ENCODE measurements at places on chromosomes 4 and X. TPM values are rescaled to one million over a fixed set of nuclear protein-coding genes. Genes with fewer than 3 reads are reported as not detected.

Gene PDHA2
- total RNA-seq, result not detected

DNA sequence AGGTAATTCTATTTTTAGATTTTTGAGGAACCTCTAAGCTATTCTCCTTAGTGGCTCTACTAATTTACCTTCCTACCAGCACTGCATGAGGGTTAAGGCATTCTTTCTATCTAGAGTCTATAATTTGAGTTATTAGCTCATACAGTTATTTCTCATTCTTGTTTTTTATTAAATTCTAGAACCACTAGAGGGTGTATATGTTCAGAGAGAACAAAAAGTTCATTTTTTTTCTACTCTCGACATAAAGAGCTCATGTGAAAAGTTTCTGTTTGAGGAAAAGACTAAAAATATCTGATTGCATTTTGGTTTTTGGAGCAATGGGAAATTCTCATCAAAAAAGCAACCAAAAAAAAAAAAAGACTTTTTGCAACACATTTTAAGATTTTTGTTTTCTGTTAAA lies 57.0 kb upstream of the LRAT start:
- no peak overlapping the region for H3K27ac ChIP-seq
- H3K36me3 ChIP-seq, result no peaks in the 10 kb centered on the region
- no peak for DNase-seq
- H3K4me3 ChIP-seq, result no peak overlapping the region
- H3K27me3 ChIP-seq, result no peaks in the 10 kb centered on the region

DNA sequence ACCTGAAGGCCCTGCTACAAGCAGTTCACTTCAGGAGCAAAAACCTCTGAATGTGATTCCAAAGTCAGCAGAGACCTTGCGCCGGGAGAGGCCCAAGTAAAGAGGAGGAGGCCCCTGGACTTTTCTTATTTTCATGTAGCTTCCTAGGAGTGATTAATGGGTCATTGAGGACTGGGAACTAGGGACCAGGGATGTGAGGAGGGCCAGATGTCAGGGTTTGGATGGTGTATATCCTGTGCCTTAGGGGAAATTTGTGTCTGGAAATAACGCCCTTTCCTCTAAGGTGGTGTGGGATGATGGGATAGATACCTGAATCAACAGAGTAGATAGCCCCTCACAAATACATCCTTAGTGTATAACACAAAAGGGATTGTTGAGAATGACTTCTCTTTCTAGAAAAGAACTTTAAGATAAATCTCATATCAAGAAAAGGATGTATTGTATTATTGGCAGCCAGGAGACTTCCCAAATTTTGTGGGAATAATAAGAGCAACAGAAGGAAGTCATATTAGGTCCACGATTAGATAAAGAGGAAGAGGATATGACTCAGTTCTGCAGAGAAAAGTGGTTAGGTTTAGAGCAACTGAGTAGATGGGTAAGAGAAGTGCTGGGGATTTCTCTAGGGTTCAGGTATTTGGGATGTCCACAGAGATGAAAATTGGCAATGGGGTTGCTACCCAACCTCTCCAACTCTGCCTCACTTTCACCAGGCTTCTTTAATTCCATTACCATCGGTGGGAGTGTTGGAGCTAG lies 1.1 kb downstream of the ITGB1BP2 start:
- no peaks in the 10 kb centered on the region for H3K4me1 ChIP-seq
- DNase-seq, result no peak
- no peaks in the 10 kb centered on the region for H3K27me3 ChIP-seq
- peak overlapping the region; percentile 68 for H3K27ac ChIP-seq
- peaks cover 24% of the 10 kb centered on the region for H3K36me3 ChIP-seq

Gene EFNB1
- total RNA-seq, result 12.4 TPM

DNA sequence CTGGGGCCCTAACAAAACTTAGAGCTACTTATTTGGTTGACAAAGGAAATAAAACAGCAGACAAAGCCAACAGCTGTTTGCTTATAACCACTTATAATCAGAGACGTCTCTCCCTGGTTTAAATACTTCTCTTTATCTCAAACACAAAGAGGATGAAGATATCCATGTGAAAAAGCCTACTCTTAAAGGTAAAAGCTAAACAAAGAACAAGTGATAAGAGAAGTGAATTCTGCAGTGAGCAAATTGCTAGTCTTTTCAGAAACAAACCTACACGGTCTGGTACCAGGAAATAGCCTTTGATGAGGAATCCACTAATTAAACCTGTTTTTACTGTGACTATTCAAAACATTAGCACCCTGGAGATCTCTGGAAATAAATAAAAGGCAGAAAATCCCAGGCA lies 46.7 kb downstream of the GRIA3 start:
- H3K27me3 ChIP-seq, result no peaks in the 10 kb centered on the region
- H3K4me1 ChIP-seq, result no peaks in the 10 kb centered on the region
- DNase-seq, result no peak

DNA sequence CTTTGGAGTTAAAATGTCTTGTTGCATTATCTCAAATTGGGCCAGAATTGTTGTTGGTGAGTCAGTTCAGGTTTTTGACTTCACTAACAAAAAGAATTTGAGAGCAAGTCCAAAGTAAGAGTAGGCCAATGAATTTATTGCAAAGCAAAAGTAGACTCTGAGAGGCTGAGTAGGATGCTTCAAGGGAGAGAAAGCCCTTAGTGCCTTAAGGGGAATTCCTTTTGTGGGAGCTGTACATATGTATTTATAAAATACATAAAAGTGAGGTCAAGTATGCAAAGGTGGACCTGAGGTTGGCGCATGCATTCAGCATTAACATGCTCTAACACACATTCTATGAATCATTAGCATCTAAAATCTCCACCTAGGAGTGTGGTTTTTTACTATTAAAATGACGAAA lies 565.4 kb downstream of the GRXCR1 start:
- H3K27ac ChIP-seq, result no peak overlapping the region
- H3K4me1 ChIP-seq, result no peaks in the 10 kb centered on the region
- no peak overlapping the region for H3K4me3 ChIP-seq
- H3K36me3 ChIP-seq, result no peaks in the 10 kb centered on the region

GRCh38 chr4:112318239-112319142 lies 21.3 kb downstream of the ALPK1 start:
- H3K27me3 ChIP-seq, result no peaks in the 10 kb centered on the region
- H3K36me3 ChIP-seq, result no peaks in the 10 kb centered on the region
- DNase-seq, result no peak
- H3K4me3 ChIP-seq, result no peak overlapping the region
- H3K4me1 ChIP-seq, result no peaks in the 10 kb centered on the region

GRCh38 chrX:6299724-6300123 lies 71.1 kb upstream of the NLGN4X start:
- DNase-seq, result no peak
- no peaks in the 10 kb centered on the region for H3K36me3 ChIP-seq
- H3K4me1 ChIP-seq, result no peaks in the 10 kb centered on the region

DNA sequence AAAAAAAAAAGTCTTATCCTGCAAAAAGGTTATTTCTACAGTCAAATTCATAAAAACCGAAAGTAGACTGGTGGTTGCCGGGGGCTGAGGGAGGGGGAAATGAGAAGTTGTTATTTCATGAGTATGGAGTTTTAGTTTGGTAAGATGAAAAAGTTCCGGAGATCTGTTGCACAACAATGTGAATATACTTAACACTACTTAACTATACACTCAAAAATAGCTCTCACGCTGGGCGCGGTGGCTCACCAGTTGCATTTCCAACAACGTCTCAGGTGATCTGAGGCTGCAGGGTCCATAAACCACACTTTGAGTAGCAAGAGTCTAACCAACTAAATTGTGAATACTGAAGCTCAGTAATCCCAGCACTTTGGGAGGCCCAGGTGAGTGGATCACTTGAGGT lies 52.4 kb downstream of the ANOS1 start:
- no peak overlapping the region for H3K27ac ChIP-seq
- no peak overlapping the region for H3K4me3 ChIP-seq
- H3K27me3 ChIP-seq, result no peaks in the 10 kb centered on the region
- no peak for DNase-seq

Gene RAB9A
- total RNA-seq, result 21.7 TPM

Gene FMR1NB
- not detected for total RNA-seq

Gene GABRG1
- total RNA-seq, result not detected

DNA sequence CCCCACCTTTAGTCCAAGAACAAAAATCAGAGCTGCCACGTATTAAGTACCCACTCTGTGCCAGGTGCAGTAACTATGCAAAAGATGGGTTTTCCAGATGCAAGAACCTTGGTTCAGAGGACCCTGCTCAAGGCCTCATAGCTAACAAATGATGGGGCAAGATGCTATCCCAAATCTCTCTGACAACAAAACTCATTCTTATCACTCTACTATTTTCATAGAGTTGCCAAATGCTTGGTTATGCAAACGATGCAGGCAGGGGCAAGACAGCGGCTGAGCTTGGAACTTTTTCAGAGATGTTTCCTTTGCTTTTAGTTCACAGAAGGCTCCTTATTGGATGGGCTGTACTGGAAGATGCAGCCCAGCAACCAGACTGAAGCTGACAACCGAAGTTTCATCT lies 30.5 kb downstream of the PKD2 start:
- H3K36me3 ChIP-seq, result peaks cover 56% of the 10 kb centered on the region
- no peak overlapping the region for H3K4me3 ChIP-seq
- H3K4me1 ChIP-seq, result no peaks in the 10 kb centered on the region
- no peaks in the 10 kb centered on the region for H3K27me3 ChIP-seq

DNA sequence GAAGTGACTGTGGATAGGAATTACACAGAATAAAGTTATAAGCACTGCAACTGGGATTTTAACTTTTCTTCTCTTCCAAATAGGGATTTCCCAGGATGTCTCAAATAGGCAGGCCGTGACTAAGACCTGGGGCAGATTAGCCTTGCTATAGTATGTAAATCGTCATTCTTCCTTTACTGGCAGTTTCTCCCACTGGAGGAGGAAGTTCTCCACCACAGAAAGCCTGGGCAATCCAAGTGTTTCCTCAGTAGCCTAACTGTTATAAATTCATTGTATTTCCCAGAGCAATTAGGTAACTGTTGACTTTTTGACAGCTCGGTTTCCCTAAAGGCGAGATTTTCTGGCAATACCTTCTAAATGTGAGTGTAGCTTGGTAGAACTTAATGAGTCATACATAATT lies at the start of gene TNIP3:
Gene TNIP3, minus strand, starts transcription at position 31 of the 400 bp plus-strand sequence. CDS start 196 bp downstream, outside the sequence.
- no peaks in the 10 kb centered on the region for H3K36me3 ChIP-seq
- no peaks in the 10 kb centered on the region for H3K4me1 ChIP-seq
- no peak for DNase-seq
- H3K4me3 ChIP-seq, result no peak within 1 kb of the TSS
- no peaks in the 10 kb centered on the region for H3K27me3 ChIP-seq

Gene CSN3
- total RNA-seq, result not detected

DNA sequence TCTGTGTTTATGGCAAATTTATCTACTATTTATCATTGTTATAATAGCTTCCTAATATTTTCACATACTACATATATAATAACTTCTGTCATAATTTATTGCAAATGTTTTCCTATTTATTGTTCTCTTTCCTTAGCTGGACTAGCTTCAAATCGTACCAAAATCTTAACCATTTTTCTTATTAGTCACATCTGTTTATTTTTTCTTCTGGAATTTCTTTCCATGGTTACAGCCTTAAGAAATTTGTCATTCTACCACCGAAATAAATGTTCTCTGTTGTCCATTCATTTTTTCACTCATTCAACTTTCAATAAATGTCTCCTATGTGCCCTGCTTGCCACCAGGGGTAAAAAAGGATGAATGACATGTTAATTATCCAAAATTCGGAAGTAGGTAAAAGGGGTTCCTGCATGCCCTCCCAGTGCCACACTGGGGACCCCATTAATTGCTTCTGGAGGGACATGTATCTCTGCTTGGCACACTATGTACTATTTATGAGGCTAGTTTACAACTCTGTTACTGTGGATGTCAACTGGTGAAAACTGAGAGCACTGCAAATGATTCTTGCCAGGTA lies 182.1 kb downstream of the SH3KBP1 start:
- H3K4me1 ChIP-seq, result no peaks in the 10 kb centered on the region
- H3K27ac ChIP-seq, result no peak overlapping the region
- no peaks in the 10 kb centered on the region for H3K27me3 ChIP-seq
- DNase-seq, result no peak
- H3K4me3 ChIP-seq, result no peak overlapping the region

DNA sequence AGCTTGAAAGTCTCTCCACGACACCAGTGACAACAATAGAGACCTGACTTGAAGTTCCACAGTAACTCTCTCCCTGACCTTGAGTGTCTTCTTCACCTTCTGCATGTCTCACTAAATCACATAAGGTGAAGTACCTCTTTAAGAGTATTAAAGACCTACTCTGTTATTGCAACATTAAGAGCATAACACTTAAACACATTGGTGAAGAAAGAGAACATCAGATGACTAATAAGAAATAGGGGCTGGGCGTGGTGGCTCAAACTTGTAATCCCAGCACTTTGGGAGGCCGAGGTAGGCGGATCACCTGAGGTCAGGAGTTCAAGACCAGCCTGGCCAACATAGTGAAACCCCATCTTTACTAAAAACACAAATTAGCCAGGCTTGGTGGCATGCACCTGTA lies 33.9 kb upstream of the MAPK10 start:
- no peaks in the 10 kb centered on the region for H3K4me1 ChIP-seq
- H3K27me3 ChIP-seq, result no peaks in the 10 kb centered on the region
- no peak overlapping the region for H3K27ac ChIP-seq
- H3K36me3 ChIP-seq, result no peaks in the 10 kb centered on the region
- no peak overlapping the region for H3K4me3 ChIP-seq
- no peak for DNase-seq

Gene CTAG2
- total RNA-seq, result not detected

GRCh38 chr4:182916483-182917181 lies 554 bp downstream of the DCTD start:
- H3K27me3 ChIP-seq, result no peaks in the 10 kb centered on the region
- DNase-seq, result peak; percentile 19
- peaks cover 6% of the 10 kb centered on the region for H3K4me1 ChIP-seq
- H3K4me3 ChIP-seq, result peak overlapping the region; percentile 78
- peak overlapping the region; percentile 88 for H3K27ac ChIP-seq
- peaks cover 36% of the 10 kb centered on the region for H3K36me3 ChIP-seq

- no peaks in the 10 kb centered on the region for H3K36me3 ChIP-seq
- no peaks in the 10 kb centered on the region for H3K27me3 ChIP-seq
Measured at GRCh38 chr4:151887816-151888180, 127.0 kb upstream of the GATB start.

- no peaks in the 10 kb centered on the region for H3K4me1 ChIP-seq
- no peak for DNase-seq
- H3K27me3 ChIP-seq, result no peaks in the 10 kb centered on the region
- H3K27ac ChIP-seq, result no peak overlapping the region
Measured at GRCh38 chr4:22962295-22962694, 269.6 kb downstream of the GBA3 start.

GRCh38 chr4:153156263-153156662 lies 48.0 kb upstream of the TRIM2 start:
- no peaks in the 10 kb centered on the region for H3K36me3 ChIP-seq
- no peak overlapping the region for H3K27ac ChIP-seq
- no peaks in the 10 kb centered on the region for H3K27me3 ChIP-seq
- no peak overlapping the region for H3K4me3 ChIP-seq
- DNase-seq, result no peak
- peaks cover 9% of the 10 kb centered on the region for H3K4me1 ChIP-seq

- no peak for DNase-seq
- H3K27ac ChIP-seq, result no peak overlapping the region
- H3K4me1 ChIP-seq, result peaks cover 9% of the 10 kb centered on the region
- H3K27me3 ChIP-seq, result no peaks in the 10 kb centered on the region
Measured at GRCh38 chr4:726235-726787, 20.7 kb downstream of the PCGF3 start.
